Stimulated activated CD4-positive, alpha-beta T cell treated with anti-CD3 and anti-CD28 coated beads, TNF-alpha, amount 100 ng/mL, for 48 hours (primary cell): ENCODE measurements at places on chromosomes 6 and 20.

GRCh38 chr20:44442298-44443070 is 33.2 kb upstream of the TTPAL start:
- no peak for DNase-seq

DNA sequence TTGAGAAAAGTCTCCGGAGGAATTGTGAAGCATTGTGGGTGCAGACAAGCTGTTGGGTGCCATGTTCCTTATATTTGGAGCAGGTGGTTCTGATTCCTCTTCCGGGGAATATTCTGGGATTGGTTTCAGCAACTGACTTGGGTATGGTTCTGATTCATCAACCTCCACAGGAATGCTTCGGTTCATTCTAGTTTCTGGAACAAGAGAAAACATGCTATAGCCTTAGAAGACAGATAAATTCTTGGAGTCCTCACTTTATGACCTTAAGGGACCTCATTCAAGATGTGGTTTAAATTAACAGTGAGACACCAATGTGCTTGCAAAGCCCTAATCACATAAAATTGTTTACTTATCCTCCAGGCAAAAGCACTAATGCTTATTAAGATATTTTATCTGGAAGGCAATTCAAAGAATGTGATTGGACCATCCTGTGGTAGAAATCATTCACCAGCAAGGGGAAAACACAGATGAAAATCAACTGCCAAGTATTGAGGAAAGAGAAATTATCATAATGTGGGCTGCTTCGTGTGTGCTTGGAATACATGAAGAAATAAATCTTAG is 13.7 kb downstream of the TRAF3IP2 start:
- DNase-seq: no peak

DNA sequence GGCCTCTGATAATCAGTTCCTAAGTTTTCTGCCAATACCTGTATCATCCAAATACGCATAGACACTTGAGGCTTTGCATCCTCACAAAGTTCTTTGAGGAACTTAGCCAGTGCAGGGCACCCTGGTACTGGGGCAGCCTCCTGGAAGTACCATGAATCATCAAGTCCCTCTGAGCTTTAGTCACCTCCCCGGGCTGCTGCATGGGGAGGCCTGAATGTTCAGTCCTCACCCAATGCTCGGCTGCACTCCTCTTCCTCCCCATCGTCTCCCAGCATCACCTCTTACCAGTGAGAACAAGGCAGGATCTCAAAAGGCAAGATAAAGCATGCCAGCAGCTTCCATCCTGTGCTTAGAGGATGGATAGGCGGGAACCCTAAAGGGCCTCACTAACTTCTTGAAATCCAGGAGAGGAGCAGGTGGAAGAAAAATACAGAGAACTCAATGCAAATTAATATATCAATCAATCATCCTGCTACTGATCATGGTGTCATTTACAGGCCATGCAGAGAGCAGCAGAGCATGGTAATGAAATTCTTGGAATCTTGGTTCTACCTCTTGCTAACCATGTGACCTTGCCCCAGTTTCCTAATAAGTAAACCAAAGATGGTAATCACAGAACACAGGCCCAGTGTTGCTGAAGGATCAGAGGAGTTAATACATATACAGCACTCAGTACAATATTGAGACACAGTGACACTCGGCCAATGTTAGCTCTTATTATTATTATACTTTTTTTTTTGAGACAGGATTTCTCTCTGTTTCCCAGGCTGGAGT is 4.7 kb upstream of the CCN6 start:
- DNase-seq: no peak

- no peak for DNase-seq
Measured at GRCh38 chr20:15582146-15582760, 991.0 kb downstream of the KIF16B start.

DNA sequence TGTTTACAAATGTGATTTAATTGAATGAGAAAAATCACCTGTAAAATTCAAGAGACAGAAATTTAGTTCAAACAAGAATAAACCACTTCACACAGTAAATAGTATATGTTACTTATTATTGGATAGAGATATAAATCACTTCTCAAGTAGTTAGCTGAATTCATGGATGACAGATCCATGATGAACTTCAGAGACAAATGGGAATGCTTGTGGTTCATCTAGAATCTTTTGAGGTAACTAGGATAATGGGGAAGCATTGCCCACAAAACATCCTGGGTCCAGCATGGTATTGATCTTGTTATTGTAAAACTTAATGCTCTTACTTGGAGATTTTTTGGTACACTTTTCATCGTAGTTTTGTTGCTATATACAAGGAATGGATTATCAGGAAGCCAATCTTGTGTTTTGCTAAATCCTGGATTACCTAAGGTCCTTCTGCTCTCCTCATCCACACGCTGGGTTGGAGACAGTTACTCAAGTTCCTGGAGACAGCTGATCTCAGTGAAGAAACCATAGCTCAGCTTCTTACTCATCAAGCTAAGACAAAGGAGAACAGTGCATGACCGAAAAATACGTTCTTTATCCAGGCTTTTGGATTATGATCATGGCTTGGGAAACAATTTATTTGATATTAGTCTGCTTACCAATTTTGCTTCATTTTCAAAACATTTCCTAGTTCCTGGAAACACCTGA is 142.5 kb upstream of the PREP start:
- DNase-seq: no peak

- no peak for DNase-seq
Measured at GRCh38 chr20:24723186-24723585, 225.9 kb upstream of the CST7 start.

- no peak for DNase-seq
Measured at GRCh38 chr6:107736713-107737396, 87.3 kb downstream of the SCML4 start.

- DNase-seq: peak; percentile 31
Measured at GRCh38 chr6:4776493-4777393, 539 bp downstream of the CDYL start.

GRCh38 chr20:15740046-15740775 is 833.0 kb downstream of the KIF16B start:
- no peak for DNase-seq

- DNase-seq: no peak
Measured at GRCh38 chr6:147201885-147202515, 2.2 kb upstream of the STXBP5 start.

- DNase-seq: no peak
Measured at GRCh38 chr6:96826865-96827264, 10.4 kb downstream of the GPR63 start.

- DNase-seq: no peak
Measured at GRCh38 chr6:95274686-95275235, 302.6 kb upstream of the MANEA start.

DNA sequence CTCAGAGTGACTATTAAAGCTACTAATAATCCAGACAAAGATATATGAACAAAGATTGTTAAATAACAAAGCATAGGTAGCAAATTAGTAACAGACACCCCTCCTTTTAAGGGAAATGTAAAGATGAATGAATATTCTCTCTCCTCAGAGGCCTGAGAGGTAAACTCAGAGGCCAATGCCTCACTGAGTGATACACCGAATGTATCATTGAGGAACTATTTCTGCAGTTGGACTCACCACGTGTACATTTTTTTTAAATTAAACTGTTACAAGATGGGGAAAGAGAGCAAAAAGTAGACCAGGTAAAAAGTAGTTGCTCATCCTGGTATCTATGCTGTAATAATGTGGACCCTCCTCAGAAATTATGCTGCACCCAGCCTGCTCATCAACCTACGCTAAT is 72.3 kb upstream of the IPCEF1 start:
- no peak for DNase-seq
